ENCODE measurements at places on chromosomes 1 and 21. TPM values are rescaled to one million over a fixed set of nuclear protein-coding genes. Genes with fewer than 3 reads are reported as not detected.

DNA sequence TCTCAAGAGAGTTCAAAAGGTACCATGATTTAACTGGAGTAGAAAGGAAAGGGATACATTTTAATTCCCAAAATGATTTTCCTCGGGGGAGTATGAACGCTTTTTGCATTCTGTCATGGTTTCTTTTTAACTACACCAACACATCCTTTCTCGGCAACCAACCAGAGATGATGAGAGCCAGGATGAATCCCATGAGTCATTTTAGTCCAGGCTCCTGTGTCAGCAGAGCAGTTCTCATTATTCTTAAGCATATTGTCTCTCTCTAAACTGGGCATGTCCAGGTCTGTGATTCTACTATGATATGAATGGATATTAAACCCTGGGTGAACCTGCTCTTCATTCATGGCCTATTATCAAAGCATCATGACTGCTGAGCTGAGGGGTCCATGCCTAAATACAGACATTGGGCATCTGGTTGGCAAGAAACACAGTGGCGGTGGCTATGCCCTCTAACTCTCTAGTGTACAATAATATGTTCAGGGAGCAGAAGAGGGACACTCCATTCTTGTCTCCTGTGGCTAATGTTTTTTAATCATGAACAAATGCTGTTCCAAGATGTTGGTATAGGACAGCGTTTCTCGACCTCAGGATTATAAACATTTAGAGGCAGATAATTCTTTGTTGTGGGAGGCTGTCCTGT lies 124.3 kb upstream of the ESRRG start:
- H3K27ac ChIP-seq, result no peak overlapping the region
- no peak for DNase-seq
- H3K4me3 ChIP-seq, result no peak overlapping the region
- H3K27me3 ChIP-seq, result no peaks in the 10 kb centered on the region
- peaks cover 2% of the 10 kb centered on the region for H3K4me1 ChIP-seq

- H3K36me3 ChIP-seq, result no peaks in the 10 kb centered on the region
- no peak for DNase-seq
- H3K4me1 ChIP-seq, result peaks cover 11% of the 10 kb centered on the region
- no peak overlapping the region for H3K27ac ChIP-seq
- H3K27me3 ChIP-seq, result no peaks in the 10 kb centered on the region
- no peak overlapping the region for H3K4me3 ChIP-seq
These were observed 62.5 kb upstream of the LYST start for GRCh38 chr1:235929216-235929615.

The ATP1A2 gene
- 25.6 TPM for total RNA-seq

GRCh38 chr1:246695136-246695535 lies 29.1 kb upstream of the SCCPDH start:
- 0 out of 2 replicates have a peak, but pooled peaks cover 3% of the 10 kb centered on the region for H3K4me1 ChIP-seq
- no peak overlapping the region for H3K27ac ChIP-seq
- DNase-seq, result no peak
- H3K4me3 ChIP-seq, result no peak overlapping the region

- no peak overlapping the region for H3K27ac ChIP-seq
- peaks cover 73% of the 10 kb centered on the region for H3K36me3 ChIP-seq
- H3K4me1 ChIP-seq, result no peaks in the 10 kb centered on the region
- no peak for DNase-seq
These were observed 75.7 kb downstream of the AJAP1 start for GRCh38 chr1:4730078-4730477.

The TRIM17 gene
- 2.7 TPM for total RNA-seq

The C1orf141 gene
- total RNA-seq, result not detected

GRCh38 chr1:68347415-68347814 lies 102.3 kb downstream of the RPE65 start:
- H3K4me3 ChIP-seq, result no peak overlapping the region
- H3K27ac ChIP-seq, result no peak overlapping the region
- no peaks in the 10 kb centered on the region for H3K36me3 ChIP-seq
- 0 out of 2 replicates have a peak, but pooled peaks cover 2% of the 10 kb centered on the region for H3K4me1 ChIP-seq
- no peaks in the 10 kb centered on the region for H3K27me3 ChIP-seq

The SEMA4A gene
- total RNA-seq, result 8.7 TPM

The CCDC17 gene
- total RNA-seq, result 2.4 TPM

The ADGRB2 gene
- total RNA-seq, result 30.1 TPM

- peaks cover 6% of the 10 kb centered on the region for H3K36me3 ChIP-seq
- H3K27ac ChIP-seq, result no peak overlapping the region
- DNase-seq, result no peak
- no peaks in the 10 kb centered on the region for H3K27me3 ChIP-seq
- no peak overlapping the region for H3K4me3 ChIP-seq
These were observed 41.8 kb downstream of the GATAD2B start for GRCh38 chr1:153880962-153881361.

- no peak overlapping the region for H3K27ac ChIP-seq
- no peaks in the 10 kb centered on the region for H3K27me3 ChIP-seq
- H3K4me3 ChIP-seq, result no peak overlapping the region
- peaks cover 8% of the 10 kb centered on the region for H3K4me1 ChIP-seq
These were observed 28.6 kb upstream of the IFNAR1 start for GRCh38 chr21:33296156-33296555.
